Hematopoietic multipotent progenitor cell treated with erythropoietin and hydrocortisone succinate and interleukin-3 and kit ligand, for 6 days (in vitro differentiated cells): ENCODE measurements at places on chromosomes 3 and 15.
A peak's percentile ranks its signal among the peaks of the same experiment; 100 is the strongest.

- DNase-seq = no peak
These were observed 1.0 kb downstream of the RASL12 start for GRCh38 chr15:65066635-65067316.

DNA sequence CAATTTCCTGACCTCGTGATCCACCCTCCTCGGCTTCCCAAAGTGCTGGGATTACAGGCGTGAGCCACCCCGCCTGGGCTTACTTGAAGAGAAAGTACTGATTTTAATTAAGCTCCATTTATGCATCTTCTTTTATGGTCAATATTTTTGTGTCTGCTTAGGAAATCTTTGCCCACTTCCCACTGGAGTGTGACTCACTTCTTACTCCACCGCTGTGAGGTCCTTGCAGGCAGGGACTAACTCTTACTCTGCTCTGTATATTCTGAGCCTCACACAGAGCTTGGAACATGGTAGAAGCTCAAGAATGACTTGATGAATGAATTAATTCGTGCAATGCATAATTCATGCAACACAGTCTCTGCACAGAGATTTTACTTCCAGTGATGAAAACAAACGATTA is 2.9 kb upstream of the TM4SF19 start:
- DNase-seq = no peak

- DNase-seq = no peak
These were observed 147.8 kb upstream of the TGFBR2 start for GRCh38 chr3:30458376-30459171.

GRCh38 chr3:134813618-134814017 is 18.6 kb downstream of the EPHB1 start:
- no peak for DNase-seq

DNA sequence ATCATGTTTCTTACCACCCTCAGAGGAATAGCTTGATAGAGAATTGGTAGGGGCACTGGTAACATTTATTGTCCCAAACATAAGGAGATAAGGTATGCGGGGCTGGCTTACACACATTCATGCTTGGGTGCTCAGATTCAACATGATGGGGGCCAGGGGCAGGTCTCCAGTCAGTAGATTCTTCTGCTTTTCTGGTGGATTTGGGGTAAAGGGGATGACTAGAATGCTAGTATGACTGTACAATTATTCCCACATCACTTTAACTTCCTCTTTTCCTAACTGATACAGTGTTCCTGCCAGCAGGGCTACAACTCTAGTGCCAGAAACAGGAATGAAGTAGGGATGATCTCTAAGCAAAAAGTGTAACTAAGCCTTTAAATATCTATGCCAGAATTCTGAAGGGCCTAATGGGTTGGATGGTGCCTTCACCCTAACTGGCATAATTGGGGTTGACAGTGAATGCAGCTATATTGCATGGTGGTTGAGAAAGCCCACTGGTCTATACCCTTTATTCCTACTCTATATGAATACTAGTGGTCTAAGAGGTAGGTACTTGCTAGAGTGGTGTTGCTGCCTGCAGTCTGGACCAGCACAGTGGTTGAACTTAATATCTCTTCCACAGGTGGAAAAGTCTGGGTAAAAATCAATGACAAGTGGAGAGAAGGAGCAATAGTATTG is 117.4 kb downstream of the IL12A start:
- peak; percentile 26 for DNase-seq

DNA sequence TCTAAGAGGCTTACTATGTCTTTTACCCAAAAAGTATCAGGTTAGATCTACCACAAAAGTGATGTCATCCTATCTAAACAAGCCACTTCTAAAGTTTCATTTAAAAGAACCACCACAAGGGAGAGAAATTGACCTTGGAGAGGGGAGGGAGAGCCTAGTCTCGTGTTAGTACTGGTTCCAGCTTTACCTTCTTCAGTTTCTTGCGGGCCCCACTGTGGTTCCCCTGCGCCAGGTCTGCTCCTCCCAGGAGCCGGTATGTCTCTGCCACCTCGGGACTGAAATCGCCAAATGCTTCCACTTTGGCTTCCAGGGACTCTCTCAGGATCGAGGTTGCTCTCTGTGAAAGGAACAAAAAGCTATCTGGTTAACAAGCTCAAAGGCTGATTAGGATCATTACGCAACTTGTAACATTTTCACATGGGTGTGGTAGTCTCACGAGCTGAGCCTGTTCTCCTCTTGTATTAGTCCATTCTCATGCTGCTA is 51.1 kb downstream of the SYNM start:
- peak; percentile 64 for DNase-seq

- DNase-seq = no peak
These were observed 23.1 kb upstream of the MTHFS start for GRCh38 chr15:79919749-79920511.

GRCh38 chr15:76533995-76534394 is 197.4 kb downstream of the ISL2 start:
- no peak for DNase-seq
